T-helper 1 cell treated with Interleukin-12 subunit alpha and Interleukin-12 subunit beta and Interleukin-4 antibody, amounts not matched to agents 30 ng/mL and 1 ng/mL, for 36 hours (primary cell): ENCODE measurements at places on chromosomes 2 and 18. TPM values are rescaled to one million over a fixed set of nuclear protein-coding genes. Genes with fewer than 3 reads are reported as not detected.

The CYP26B1 gene
- not detected in 2 replicates for total RNA-seq

The CD8B gene
- 1.0 and 2.8 TPM in 2 replicates for total RNA-seq

The PCARE gene
- not detected in 2 replicates for total RNA-seq

The ARHGEF33 gene
- 0.12 TPM in 1 of 2 replicates, not detected in the other for total RNA-seq

The GPR45 gene
- total RNA-seq = not detected in 2 replicates

The DCDC2C gene
- total RNA-seq = not detected in 2 replicates

The GKN1 gene
- not detected in 2 replicates for total RNA-seq

The GDF7 gene
- total RNA-seq = not detected in 2 replicates

The GLB1L gene
- total RNA-seq = 5.3 and 5.4 TPM in 2 replicates

The EXOC6B gene
- 12.9 and 15.2 TPM in 2 replicates for total RNA-seq

The SFT2D3 gene
- total RNA-seq = 5.7 and 5.8 TPM in 2 replicates

The USP34 gene
- total RNA-seq = 106 and 117 TPM in 2 replicates

The CIB4 gene
- total RNA-seq = not detected in 2 replicates

The DLX1 gene
- not detected in 2 replicates for total RNA-seq

The RAB6C gene
- total RNA-seq = not detected in 2 replicates

The VWA3B gene
- not detected in 2 replicates for total RNA-seq

The BCL2 gene
- total RNA-seq = 141 and 148 TPM in 2 replicates

The ABCG8 gene
- total RNA-seq = not detected in 2 replicates

The LYG2 gene
- total RNA-seq = not detected in 2 replicates

The LOXHD1 gene
- 0.05 TPM in 1 of 2 replicates, not detected in the other for total RNA-seq

The CAVIN2 gene
- not detected in 2 replicates for total RNA-seq

The CLEC4F gene
- 0.12 and 0.27 TPM in 2 replicates for total RNA-seq

The CCDC88A gene
- total RNA-seq = 6.8 and 7.2 TPM in 2 replicates

The IL1R2 gene
- total RNA-seq = 1.0 and 1.4 TPM in 2 replicates

The MAP3K19 gene
- not detected in 2 replicates for total RNA-seq

The EFHD1 gene
- total RNA-seq = 0.86 and 1.3 TPM in 2 replicates
